ENCODE measurements at places on chromosomes 12 and 14.
A peak's percentile ranks its signal among the peaks of the same experiment; 100 is the strongest.

DNA sequence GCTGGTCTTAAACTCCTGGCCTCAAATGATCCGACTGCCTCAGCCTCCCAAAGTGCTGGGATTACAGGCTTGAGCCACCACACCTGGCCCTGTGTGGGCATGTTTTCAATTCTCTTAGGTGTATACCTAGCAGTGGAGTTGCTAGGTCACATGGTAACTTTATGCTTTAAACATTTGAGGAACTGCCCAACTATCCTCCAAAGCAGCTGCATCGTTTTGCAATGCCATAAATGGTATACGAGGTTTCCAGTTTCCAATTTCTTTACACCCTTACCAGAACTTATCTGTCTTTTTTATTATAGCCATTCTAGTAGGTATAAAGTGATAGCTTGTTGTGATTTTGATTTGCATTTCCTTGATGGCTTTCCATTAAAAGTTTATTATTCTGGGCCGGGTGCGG is 25.1 kb downstream of the RBMS2 start:
- DNase-seq = no peak

DNA sequence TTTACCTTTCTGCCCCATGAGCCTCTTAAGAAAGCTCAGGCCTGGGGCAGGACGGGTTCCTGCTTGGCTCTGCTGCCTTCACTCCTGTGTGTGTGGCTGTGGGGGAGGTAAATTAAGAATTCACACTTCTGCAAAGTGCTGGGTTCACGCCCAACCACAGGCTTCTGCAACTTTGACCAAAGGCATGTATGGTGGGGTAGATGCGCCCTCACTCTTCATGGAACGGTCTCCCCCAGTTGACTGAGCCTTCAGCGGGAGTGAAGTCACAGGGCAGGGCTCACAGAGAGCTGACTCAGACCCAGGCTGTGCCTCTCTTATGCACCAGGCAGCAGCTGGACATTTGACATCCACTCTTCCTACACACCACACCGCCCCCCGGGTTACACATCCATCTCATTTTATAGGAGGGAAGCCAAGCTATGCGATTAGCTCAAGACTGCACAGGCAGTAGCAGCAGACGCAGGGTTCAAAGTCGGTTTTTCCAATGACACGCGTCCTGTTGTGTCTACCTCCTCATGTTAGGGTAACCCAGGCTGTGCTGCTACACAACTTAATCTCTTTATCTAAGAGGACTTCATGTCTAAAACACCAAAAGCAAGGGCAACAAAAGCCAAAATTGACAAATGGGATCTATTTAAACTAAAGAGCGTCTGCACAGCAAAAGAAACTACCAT is 15.4 kb upstream of the BCL11B start:
- DNase-seq = no peak

DNA sequence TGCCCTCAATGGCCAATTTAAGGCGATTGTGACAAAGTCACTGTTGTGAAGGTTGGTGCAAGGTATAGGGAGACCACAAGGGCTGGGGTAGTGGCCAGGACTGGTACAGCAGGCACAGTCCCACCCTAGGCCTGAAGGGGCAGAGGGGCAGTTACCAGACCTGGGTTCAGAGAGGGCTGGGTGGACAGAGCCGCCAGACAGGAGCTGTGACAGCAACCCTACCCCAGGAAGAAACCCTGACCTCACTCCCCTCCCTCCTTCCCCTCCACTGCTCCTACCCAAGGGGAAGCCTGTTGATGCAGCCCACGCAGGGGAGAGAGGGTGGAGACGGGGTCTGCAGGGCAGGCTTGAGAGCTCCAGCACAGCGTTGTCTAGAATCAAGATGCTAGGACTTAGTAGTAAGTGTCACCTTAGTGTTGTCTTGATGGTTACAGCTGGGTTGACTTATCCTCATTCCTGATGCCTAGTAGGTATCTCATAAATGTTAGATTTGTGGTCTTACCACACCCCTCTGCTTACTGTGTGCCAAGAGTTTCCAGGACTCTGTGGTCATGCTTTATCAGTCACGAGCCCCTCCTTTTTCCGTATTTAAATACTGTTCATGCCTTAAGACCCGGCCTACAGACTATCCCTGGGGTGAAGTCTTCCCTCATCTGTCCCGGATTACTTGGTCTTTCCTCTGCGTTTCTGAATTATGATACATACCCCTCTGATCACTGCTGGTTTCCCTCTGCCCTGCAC is 14.4 kb downstream of the EML1 start:
- DNase-seq = no peak

DNA sequence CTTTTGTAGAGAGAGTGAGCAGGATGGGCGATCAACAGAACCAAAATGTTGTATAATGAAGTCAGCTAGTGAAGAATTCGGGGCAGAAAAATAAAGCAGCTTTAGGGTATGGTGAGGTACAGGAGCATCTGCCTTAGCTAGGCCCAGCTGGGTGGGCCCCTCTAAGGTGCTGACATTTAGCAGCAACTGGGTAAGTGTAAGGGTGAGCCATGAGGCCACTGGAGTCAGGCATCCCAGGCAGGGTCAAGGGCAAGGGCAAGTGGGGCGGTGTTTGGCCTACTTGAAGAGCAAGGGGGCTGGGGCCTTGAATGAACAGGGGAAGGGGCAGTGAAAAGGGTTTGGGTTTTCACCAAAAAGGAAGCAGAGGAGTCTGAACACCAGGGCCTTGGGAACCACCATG is 583.6 kb downstream of the BCL11B start:
- DNase-seq = no peak

DNA sequence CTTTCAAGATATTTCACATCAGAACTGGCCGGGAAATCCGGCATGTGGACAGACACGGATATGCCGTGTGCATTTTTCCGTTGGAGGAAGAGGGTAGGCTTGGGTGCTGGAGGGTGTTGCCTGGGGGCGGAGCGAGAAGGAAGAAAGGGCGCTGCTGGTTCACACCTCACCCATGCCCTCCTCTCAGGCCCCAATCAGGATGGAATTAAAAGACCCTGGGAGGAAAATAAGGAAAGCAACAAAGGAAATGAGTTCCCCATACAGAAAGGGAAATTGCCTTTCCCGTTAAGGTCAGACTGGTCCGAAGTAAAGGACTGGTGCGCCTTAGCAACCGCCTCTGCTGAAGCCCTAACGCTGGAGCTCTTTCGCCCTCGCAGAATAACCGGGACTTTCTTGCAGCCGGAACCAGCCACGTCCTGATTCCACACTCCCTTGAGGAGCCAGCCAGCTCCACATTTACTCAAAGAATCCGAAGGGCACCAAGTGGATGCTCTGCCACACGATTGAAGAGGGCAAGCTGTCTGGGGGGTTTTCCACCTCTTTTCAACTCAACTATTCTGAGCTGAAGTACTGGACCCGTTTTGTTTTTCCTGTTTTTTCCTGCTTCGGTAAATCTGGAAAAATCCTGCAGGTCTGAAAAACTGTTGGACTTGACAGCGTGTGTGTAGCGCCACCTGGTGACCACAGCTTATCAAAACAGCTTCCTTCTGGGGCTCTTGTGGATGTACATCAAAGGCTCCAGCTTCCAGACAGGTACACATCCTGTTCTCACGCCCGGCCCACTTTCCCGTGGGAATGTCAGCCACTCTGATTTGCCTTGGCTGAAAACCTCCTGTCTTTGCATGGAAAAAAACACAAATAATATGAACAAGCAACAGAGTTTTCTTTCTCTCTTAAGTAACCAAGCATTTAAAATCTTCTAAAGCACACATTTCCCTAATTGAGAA is 37.6 kb upstream of the BCL2L14 start:
- DNase-seq = peak; percentile 59

DNA sequence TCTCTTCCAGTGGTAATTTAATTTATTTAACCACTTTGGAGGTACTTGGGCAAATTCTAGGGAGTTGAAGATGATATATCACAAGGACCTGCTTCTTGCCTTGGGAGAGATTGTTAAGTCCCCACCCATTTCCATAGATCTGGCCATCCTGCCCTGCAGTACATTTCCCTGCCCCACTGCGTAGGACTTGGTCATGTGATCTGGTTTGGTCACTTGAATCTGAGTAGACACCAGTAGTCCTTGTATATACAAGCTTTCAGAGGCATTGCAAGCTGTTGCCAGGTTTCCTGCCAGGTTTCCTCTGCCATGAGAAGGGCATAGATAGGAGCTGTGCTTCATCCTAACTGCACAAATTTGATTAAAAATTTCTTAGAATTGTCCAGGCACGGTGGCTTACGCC is 200.0 kb downstream of the ADAMTS20 start:
- DNase-seq = no peak

GRCh38 chr12:14048941-14049545 is 67.6 kb upstream of the GRIN2B start:
- no peak for DNase-seq

DNA sequence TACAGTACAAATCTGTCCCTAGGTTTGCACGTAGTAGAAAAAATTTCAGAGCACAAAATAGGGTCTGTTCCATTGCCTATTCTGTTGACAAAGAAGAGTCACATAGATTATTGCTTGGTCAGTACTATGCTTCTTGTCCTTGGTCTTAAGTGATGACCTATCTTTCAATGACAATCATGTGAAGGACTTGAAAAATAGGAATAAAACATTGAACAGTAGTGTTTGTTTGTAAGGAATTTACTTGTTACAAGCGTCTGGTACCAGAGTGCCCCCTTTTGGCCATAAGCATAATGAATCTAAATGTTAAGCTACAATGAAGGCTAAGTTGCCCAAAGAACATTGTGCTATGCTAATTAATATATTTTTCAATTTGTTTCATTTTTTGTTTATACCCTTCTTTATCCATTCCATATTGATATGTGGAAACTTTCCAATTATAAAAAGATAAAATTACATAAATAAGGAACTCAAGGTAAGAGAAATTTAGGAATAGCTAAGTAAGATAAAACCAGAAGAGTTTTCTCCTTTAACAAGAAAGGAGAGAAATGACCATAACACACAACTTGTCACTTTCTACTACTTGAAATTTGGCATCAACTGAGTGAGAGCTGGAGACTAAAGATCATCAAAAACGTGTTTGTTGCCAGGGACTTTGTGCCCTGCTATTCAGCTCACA is 204.7 kb downstream of the EPS8 start:
- no peak for DNase-seq

DNA sequence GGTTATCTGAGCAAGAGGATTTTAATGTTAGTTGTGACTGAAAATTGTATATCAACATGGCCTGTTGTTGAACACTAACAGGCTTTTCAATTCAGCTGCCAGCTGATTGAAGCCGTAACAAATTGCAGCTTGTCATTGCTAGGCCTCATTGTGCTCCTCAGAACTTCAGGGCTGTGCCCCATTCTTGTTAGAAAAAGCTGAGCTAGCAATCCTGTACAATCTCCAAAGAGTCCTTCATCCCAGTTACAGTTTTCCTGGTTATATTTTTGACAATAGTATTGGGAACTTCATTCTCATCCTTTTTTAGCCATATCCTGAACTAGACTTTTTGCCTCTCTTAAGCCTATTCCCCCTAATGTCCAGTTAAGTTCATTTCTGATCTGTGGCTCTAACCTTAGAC is 564.1 kb upstream of the ATXN7L3B start:
- no peak for DNase-seq

DNA sequence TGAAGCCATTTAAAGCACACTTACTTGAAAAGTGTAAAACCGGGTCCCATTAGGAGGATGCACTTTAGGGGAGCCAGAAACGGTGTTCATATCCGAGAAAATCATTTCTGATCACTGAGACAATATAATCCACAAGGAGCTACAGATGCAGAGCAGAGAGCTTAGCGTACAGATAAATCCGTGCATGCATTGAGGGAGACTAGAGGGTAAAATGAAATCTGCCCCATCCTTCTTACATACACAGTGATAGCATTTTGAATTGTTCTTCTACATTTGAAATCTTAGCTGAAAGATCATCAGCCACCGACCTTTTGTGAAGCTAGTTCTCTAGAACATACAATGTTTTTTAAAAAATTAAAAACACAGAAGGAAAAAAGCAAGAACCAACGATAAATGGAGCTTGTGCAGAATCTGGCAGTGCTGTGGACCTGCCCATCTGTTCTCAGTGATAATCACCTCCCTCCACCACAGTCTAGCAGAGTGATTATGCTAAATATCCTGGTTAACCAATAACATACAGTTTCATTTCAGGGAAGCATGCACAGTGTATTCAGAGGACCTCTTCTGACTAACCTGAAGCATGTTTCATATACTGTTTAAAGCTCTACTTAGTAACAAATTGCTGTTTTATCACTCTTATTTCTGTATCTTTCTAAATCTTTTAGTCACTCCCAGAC is 161.1 kb downstream of the PPFIA2 start:
- no peak for DNase-seq

GRCh38 chr12:114220311-114220710 is 185.6 kb downstream of the TBX5 start:
- DNase-seq = no peak

GRCh38 chr12:10171973-10172728 is at the start of gene OLR1:
Gene OLR1 (minus strand): TSS chr12:10172132. CDS start chr12:10172077, 55 bp downstream.
- DNase-seq = no peak

DNA sequence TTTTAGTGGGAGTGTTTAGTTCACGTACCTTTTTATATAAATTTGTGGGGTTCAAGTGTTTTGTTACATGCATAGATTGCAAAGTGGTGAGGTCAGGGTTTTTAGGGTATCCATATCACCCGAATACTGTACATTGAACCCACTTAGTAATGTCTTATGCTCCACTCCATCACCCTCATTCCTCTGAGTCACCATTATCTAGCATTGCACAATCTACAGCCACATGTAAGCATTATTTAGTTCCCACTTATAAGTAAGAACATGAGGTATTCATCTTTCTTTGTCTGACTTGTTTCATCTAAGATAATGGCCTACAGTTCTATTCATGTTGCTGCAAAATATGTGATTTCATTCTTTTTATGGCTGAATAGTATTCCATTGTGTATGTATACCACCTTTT is 583.7 kb upstream of the LRFN5 start:
- DNase-seq = no peak

GRCh38 chr14:95045836-95046430 is 111.4 kb downstream of the DICER1 start:
- DNase-seq = no peak

- DNase-seq = no peak
Observed at GRCh38 chr14:58634406-58635090, 3.2 kb upstream of the DACT1 start.

GRCh38 chr14:51293149-51293911 is 53.3 kb downstream of the TMX1 start:
- DNase-seq = no peak

DNA sequence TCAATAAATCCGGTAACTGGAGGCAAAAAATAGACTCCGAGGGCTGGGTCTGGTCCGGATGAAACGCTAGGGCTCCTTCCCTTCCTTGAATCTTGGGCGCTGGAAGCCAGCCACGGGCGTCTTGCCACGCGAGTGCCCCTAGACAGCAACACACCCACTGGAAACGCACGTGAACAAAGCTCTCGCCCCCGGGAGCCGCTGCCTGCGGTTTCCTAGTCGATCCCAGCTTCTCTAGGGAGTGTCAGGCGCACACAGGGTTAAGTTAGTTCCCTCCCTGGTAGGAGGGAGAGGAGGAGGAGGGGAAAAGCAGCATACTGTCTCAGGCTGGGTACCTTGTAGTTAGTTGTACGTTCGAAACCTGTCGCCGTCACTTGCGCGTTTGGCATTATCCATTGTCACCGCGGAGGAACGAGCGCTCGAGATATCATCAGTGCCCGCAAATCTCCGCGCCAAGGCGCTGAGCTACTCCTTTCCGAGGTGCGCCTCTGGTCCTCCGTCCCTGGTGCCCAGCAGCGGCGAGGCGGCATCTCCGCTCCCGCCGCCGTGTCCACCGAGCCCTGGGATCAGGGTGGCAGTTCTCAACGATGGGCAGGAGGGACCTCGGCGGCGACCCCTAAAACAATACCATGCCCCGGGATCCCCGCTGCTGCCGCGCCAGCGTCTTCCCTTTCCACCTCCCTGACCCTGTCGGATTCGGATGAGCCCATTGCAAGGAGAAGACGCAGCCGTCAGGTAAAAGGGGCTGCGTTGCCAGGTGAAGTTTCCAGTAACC is at the start of gene FLRT2:
FLRT2 (plus strand) TSS at position 342 of the 772 bp plus-strand sequence. CDS start 91,371 bp downstream, outside the sequence.
- peak; percentile 30 for DNase-seq

- DNase-seq = no peak
Observed at GRCh38 chr14:87241018-87241768, 751.8 kb downstream of the GALC start.

Measured in HuH-7.5 (cell line).